ENCODE measurements at places on chromosomes 7 and 10.

- peak; percentile 16 for DNase-seq
Observed at GRCh38 chr10:50421026-50421719, 169.9 kb upstream of the ASAH2 start.

DNA sequence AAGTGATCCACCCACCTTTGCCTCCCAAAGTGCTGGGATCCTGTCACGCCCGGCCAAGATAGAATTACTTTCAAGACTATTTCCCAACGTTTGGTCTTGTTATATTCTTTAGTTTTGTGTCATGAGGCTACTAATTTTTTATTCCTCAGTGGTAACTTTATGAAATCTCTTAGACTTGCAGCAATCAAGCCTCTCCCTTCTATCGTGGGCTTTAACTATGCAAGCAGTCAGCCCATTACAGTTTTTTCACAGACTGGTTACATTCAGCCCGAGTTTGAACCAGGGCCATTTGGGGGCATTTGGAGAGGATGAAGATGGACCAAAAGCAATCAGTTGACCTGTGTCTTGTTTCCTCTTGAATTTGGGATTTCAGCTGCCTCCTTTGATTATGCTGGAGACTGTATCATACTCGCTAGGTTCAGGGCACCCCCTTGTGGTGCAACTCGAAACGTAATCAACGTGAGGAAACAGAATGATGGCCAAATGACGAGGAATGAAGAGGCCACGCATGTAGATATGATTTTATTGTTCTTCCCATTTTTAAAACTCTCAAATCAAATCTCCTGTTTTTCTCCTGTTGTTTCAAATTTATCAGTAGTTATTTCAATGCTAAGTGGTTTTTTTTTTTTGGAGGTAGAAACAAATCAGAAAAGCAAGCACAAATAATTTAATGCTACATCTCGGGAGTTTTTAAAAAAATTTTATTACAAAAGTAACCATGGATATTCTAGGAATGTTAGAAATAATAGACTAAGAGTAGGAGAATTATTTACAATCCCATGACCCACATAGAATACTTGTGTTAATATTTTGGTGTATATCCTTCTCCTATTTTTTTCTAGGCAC is 151.6 kb downstream of the KIAA1217 start:
- DNase-seq = peak; percentile 53

DNA sequence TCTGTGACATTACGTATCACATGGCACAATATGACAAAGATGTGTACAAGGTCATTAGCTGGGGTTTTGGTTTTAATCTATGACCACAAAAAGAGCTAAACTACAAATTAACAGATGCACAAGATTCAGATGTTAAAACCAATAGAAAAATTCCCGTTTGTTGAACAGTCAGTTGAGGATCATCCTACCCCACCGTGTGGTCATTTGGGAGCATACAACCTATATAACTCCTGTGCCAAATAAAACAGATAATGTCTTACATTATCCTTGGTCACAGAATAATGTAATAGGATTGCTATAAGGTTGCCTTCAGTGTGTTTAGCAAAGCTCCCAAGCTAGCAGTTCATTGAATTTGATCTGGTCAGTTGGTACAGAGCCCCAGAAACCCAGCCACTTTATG is 28.2 kb downstream of the ASNS start:
- no peak for DNase-seq

DNA sequence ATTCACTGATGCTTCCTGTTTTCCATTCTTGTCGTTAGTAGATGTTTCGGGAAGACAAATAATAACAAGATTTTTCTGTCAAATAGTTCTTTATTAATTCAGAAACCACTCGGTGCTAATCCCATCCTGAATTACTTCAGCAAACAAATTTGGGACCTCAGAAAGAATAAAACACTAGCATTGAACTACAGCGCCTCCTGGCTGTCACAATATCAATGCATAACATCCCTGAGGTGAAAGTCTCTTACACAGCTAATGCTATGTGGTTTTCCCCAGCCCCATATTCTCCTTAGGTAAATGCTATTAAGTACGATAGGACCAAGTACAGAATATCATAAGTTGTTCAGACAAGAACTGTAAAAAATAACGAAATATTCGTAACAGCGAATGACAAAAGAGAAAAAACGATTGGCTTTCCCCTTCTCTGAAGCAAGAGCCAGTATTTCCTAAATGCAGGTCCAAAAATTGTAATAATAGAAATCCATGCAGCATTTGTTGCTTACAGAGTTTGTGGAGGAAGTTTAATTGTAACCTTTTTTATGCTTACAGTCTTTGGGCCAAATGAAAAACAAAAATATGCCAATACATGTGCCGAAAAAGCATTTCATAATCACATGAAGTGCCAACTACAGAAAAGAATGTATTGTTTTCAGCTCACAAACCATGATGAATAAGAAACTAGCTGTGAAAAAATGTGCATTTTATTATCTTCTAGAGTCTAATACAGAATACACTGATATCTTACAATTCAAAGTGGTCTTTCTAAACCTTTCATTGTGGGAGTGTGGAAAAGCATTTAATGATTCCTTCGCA is 47.3 kb downstream of the MYPN start:
- peak; percentile 43 for DNase-seq

- no peak for DNase-seq
Observed at GRCh38 chr10:14757394-14757793, 17.3 kb downstream of the FAM107B start.

DNA sequence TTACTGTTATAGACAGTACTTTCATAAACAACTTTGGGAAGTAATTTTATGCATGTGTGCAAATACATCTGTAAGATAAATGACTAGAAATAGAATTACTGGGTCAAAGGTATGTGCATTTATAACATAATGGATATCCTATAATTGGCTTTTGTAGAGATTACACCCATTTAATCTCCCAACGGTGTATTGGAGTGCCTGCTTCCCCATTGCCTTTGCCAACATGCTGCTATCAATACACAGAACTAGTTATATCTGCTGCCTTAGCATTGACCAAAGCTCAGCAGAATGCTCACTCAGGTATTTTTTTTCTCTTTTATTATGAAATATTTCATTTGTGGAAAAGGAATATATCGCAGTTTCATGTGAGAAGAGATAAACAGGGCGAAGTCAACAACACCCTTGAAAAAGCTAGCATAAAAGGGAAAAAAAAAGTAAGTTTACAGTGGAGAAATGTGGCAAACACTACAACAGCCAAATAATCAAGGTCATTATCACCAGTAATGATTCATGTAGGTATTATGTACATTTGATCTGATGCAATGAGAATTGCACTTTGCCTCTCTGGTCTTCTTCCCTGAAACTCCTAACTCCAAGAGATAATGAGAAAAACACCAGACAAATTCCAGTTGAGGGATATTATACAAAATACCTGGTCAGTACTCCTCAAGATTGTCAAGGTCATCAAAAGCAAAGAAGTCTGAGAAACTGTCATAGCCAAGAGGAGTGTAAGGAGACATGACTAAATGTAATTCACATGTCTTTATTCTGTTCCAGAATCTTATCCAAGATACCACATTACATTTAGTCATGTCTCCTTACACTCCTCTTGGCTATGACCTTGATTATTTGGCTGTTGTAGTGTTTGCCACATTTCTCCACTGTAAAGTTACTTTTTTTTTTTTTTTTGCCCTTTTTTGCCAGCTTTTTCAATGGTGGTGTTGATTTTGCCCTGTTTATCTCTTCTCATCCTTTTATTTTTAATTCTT is 36.8 kb downstream of the MARCHF5 start:
- DNase-seq = no peak

DNA sequence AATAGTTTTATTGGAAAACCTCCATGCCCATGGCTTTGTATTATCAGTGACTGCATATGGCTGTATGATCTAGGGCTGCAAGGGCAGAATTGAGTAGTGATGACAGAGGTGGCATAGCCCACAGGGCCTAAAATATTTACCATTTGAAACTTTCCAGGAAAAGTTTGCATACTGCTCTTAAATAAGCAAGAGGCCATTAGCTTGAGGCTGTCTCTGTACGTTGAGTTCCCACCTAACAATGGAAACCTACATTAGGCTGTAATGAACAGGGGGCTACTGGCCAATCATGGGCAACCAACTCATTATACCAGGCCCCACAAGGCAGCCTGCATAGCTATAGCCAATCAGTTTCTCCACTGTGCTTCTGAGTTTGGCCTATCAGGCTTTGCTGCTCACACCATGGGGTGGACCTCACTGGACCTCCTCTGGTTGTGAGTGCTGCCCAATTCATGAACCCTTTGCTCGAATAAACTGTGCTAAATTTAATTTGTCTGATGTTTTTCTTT is 673 bp upstream of the ST8SIA6 start:
- no peak for DNase-seq

DNA sequence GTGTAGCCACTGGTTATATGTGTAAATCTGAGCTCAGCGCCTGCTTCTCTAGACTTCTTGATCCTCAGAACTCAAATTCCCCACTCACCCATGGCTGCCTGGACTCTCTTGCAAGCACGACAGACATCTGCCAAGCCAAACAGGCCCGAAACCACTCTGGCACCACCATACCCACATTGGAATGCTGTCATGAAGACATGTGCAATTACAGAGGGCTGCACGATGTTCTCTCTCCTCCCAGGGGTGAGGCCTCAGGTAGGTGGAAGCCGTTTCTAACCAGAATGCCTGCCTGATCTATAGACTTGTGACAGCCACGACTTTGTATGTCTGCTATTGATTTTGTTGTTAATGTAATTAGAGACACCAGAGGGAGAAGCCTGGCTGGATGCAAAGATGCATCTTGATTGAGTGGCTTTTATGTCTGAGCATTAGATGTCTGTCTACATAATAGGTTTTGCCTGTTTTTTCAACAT is 4.0 kb downstream of the BAMBI start:
- peak; percentile 54 for DNase-seq

- no peak for DNase-seq
Observed at GRCh38 chr10:1736144-1736971, 967 bp downstream of the ADARB2 start.

DNA sequence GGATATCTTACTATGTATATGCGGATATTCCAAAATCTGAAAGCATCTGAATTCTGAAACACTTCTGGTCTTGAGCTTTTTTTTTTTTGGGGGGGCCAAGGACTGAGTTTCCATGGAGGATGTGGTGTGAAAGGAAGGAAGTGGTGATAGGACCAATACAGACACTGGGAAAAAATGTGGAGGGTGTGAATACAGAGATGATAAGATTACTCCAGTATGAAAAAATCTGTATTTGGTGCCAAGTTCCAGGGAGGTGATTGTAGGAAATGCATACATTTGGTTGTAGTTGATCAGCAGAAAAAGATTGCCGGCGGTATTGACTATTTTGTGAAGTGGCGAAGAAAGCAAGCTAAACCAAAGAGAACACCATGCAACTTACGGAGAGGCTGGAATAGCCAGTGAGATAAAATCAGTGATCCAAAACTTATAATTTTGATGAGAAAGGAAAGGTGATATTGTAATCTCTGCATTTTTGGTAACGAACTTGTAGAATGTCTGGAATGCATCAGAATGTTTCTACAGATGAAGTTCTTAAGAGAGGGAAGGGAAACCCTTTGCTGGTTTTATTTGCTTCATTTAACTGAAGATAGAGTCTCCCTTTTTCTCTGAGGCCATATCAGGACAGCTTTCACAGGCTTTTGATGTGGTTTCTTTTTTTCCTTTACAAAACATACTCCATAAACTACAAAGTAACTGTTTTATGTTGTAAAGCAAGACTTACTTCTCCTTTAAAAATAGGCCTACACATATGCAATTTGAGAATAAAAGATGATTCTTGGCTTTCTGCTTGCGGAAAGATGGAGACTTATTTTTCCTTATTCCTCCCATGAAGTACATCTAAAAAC is 6.0 kb downstream of the WDR37 start:
- DNase-seq = no peak

- no peak for DNase-seq
Observed at GRCh38 chr10:47339759-47340607, 8.2 kb upstream of the RBP3 start.

DNA sequence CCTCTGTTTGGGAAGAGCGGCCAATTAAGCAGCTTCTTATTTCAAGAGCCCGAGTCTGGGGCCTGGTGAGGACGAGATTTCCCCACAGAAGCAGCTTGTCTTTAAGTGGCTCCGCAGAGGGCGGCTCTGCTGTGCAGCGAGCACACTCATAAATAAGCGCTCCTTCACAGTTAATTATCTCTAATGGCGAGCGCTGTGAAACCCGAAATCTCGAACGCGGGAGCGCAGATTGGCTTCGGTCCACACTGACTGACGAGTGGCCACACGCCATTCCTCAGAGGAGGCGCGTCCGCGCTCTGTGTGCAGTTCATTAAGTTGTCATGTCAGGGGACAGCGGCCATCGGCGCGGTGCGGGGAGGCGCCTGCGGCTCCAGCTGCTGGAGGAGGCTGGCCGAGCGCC is 560.9 kb downstream of the DNAJB6 start:
- no peak for DNase-seq

DNA sequence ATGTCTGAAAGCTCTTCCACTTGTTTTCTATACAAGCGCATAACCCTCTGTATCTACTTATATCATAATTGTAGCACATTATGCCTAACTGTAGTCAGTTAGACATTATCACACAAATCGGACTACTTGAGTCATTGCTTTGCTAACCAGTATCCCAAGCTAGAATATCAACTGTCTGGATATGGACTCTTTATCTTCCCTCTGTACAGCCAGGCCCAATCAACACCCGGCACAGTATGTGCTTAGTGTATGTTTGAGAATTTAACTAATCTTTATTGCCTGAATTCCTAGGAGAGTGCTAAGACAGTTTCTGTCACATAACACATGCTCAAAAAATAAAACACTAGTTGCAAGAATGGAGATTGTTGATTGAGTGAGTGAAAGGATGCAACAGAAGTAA is 211.2 kb downstream of the ARL4A start:
- no peak for DNase-seq

DNA sequence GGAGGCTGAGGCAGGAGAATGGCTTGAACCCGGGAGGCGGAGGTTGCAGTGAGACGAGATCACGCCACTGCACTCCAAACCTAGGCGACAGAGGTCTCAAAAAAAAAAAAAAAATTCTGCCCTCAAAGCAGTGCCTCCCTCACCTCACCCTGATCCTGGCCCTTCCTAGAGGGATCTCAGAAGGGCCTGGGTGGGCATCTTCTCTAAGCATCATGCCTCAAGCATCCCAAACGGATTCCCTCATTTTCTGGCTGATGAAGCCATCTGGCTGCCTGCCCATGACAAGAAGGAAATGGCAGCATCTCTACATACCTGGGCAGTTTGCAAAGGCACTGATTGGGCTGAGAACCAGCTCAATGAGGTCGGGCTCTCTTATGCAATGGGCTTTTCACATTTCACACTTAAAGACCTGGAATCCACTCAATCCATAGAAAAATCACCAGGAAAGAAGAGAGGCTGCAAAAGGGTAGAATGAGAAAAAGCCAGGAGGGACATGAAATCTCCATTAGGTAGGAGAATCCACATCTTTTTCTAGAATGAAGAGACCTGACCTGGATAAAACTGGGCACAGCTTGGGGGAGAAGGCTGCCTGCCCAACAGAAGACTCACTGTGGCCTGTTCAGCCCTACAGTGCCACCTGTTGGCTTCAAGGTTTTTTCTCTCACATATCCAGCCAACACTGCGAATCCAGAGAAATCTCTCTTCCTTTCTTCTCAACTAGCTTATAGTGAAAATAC is 48.1 kb downstream of the PDLIM1 start:
- DNase-seq = peak; percentile 32

Measured in MG63 (cell line).